ENCODE measurements at places on chromosomes 2 and 18.

DNA sequence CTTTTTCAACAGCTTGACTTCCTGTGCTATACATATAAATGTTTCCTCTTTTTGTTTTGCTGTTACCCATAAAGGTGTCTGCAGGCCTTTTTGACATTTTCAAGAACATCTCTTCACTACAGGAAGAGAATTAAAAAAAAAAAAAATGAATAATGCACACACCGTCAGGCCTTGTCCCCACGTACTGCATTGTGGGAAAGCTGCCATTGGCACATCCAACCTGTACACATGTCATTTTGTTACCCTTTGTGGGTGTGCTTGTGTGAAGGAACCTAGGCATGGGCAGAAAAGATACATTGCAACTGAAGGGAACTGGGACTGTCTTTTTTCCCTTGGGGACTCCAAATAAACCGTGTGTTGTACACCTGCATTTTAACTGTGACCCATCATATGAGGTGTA lies 16.8 kb upstream of the TMEM37 start:
- DNase-seq: no peak

- DNase-seq: peak; percentile 63
Observed at GRCh38 chr2:172667581-172668325, 67.9 kb upstream of the RAPGEF4 start.

DNA sequence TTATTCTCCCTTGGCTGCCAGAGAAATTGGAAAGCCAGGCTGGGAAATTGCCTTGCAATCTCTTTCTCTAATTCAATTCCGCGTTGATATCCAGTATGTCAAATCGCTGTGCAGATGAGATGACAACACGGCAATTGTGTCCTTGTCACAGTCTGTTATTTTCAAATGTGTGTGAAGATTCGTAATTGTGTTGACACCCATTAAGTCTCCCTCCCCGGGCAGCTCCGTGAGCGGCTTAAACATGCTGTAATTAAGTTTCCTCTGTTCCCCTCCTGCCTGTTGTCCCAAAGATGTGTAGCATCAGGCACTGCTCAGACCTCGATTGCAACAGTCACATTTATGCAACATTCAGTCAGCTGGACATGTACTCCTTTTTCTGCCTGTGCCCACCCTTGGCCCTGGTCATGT lies 209.5 kb downstream of the LPIN1 start:
- DNase-seq: no peak

DNA sequence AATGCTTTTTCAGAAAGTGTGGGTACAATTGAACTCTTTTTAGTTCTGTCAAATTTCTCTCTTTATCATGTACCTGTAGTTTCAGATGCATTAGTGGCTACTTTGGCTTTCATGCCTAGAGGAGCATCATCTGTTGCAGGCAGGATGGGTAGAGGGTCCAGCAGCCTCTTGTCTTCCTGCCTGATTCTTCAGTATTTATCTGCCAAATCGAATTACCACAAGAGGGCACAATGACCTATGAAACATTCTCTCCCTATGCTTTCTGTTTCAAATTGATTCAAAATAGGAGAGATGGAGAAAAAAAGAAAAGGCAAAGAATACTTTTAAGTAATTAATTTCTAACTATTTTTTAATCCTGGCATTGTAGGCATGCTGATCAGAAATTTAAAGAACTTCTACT lies 477.2 kb downstream of the TRIB2 start:
- DNase-seq: peak; percentile 24

DNA sequence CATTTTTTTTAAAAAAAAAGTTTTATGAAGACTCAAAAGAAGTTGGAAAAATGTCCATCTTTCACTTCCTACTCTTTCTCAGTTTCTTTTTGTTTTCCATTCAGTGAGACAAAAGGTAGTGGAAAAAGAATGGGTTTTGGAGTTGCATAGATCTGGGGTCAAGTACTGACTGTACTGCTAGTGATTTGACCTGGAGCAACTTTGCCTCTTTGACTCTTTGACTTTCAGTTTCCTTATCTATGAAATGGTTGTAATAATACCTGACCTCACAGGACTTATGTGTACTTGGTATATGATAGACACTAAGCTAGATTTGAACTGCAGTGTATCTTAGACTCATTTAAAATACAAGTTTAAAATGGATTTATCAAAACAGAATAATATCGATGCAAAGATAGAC lies 3.5 kb upstream of the KCNE4 start:
- DNase-seq: no peak

GRCh38 chr2:168200930-168201583 lies 46.3 kb downstream of the STK39 start:
- DNase-seq: no peak

Data from fibroblast of skin of right biceps (primary cell).